Stimulated activated CD4-positive, alpha-beta T cell treated with anti-CD3 and anti-CD28 coated beads, Interleukin-4, amount 100 ng/mL, for 24 hours (primary cell): ENCODE measurements at places on chromosomes 6 and 20.

- DNase-seq = no peak
Measured at GRCh38 chr6:31378062-31378720, 21.2 kb upstream of the HLA-B start.

DNA sequence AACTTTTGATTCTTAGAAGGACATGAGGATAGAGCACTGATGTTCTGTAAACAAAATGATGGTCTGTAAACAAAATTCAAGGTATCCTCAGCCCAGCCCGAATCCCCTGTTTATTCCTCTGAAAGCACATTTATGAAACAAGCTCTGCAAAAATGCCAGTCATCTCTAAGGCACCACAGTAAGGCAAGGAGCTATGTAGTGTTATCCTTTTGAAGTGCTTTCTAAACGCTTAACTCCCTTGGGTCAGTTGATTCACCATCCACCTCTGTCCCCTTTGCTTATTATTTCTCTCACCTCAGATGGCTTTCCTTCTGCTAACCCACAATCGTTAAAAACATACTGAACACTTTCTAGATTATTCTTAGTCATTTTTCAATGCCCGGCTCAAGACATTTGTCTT is 93.8 kb downstream of the ATXN1 start:
- DNase-seq = no peak

DNA sequence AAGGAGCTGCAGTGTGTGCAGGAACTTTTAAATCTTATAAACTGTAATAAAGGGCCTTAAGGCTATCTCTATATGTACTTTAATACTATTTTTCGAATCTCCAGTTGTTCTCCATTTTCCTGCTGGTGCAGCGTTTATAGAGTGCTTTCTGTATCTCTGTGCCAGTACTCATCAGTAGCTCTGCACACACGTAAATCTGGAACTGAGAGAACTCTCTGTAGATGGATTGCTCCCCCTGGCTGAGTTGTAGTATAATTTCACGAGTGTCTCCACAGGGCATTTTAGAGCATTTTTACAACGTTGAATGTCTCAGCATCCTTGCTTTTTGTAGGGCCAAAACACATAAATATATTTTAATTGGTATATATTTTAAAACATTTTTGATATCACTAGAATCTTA is 256.5 kb downstream of the TRDN start:
- no peak for DNase-seq

GRCh38 chr20:59561614-59562277 is 42.6 kb upstream of the PHACTR3 start:
- DNase-seq = no peak

DNA sequence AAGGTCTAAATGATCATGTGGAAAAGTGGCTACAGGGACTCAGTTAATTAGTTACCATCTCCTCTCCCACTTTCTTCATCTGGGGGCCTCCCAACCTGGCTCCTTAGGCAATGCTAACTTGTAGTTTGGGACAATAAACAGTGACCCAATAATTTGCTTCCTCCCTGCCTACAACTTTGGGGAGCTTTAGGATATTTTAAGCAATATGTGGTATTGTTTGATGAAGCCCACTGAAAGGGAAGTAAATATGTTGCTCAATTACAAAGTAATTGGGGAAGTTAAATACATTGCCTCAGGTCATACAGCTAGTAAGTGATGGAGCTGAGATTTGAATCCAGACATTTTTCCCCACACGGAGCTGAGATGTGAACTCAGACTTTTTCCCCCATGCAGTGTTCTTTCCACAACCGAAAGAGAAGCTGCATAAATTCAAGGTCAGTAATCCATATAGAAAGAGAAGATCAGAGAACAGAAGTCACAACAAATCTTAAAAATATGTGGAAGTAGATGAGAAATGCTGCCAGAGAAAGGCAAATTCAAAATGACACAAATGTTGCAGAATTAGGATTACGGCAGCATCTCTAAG is 26.6 kb downstream of the ZHX3 start:
- no peak for DNase-seq

- no peak for DNase-seq
Measured at GRCh38 chr6:97077380-97077779, 152.9 kb downstream of the KLHL32 start.

- DNase-seq = no peak
Measured at GRCh38 chr20:46541229-46541935, 9.1 kb downstream of the OCSTAMP start.

GRCh38 chr20:18363708-18364107 is 75.4 kb downstream of the ZNF133 start:
- DNase-seq = no peak

DNA sequence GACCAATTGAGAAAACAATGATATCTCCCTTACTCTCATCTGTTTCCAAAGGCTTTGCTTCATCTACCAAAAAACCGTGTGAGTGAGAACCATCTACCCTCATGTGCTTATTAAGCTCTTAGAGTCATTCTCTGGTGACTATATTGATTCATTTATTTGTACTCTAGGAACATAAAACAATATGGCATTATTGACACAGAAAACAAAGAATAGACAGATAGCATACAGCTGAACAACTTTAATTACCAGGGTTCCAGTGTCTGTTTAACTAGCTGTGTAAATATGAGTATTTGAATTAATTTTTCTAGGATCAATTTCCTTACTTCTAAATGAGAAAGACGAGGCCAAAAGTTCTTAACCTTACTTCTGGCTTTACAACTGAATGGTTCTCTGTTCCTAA is 31.3 kb upstream of the HEY2 start:
- no peak for DNase-seq

GRCh38 chr6:153167061-153167891 is 36.2 kb upstream of the RGS17 start:
- no peak for DNase-seq

DNA sequence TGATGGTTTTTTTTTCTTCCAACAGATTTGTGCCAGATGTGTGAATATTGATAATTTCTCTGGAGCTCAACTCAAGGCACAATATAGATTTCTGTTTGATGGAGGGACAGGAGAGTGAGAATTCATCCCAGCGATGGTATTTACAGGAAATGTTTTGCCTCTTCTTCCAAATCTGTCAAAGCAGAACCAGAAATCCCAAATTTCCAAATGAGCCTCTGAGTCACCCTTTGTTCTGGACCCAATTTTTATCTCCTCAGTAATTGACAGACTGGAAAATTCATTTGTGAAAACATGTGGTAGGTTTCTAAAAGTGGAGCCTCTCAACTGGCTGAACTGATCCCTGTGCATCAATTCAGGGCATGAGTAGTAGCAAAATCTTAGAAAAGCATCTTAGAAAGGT is 223.2 kb upstream of the TSHZ2 start:
- DNase-seq = no peak

DNA sequence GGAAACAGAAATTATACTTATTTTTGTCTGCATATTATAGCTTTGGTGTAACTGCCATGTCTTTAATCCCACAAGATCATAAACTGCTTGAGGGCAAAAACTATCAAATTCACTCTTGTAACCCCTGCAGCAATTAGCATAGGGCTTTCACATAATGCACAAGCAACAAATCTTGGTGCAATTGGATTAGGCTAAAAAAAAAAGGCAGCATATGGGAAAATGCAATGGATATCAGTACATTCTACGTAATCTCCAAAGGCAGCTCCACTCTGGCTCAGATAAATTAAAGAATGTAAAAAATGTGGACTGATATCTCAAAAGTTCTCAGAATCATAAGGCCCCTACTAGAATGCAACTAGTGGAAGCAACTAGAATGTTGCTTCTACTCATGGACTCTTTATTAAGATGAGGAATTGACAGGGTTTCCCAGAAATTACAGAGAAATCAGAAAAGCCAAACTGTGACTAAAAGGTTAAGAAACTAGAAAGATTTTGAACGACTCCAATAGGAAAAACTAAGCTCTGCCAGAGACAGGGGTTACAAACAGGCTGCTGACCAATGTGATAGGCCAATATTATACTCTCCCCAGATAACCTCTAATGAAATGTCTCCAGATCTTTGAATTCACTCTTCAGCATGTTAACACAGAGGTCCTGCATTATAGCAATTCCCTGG is 55.0 kb downstream of the FILIP1 start:
- no peak for DNase-seq

DNA sequence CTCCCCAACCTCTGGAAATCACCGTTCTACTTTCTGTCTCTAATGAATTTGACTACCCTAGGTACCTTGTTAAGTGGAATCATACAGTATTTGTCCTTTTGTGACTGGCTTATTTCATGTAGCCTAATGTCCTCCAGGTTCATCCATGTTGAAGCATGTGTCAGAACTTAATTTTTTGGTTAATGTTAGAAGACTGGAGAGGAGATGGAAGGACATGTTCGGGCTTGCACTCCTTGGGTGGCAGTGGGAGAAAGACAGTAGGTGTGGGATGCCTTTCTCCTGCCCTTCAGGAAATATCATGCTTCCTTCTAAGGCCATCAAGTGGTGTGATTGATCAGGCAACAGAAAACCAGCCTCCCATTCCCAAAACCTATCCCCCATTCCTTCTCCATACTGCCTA is 61.1 kb upstream of the RNF144B start:
- DNase-seq = no peak

- DNase-seq = no peak
Measured at GRCh38 chr20:12969071-12969669, 39.6 kb upstream of the SPTLC3 start.

DNA sequence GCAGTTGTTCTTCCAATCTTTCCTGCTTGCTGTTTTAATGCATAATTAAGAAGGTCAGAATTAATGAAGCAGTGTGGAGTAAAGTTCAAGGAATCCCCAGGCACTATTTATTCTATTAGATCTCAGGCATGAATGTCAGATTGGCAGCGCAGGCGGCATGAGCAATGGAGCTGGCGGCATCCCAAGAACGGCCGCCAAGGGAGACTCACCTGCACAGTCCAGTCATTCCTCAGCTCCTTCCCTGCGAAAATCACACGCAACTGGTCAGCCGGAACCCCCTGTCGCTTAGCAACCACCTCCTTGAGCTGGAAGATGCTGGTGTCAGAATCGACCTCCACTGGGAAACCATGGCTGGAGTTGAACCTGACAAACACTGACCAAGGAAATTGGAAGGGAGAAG is 284.5 kb downstream of the PRKN start:
- DNase-seq = no peak

DNA sequence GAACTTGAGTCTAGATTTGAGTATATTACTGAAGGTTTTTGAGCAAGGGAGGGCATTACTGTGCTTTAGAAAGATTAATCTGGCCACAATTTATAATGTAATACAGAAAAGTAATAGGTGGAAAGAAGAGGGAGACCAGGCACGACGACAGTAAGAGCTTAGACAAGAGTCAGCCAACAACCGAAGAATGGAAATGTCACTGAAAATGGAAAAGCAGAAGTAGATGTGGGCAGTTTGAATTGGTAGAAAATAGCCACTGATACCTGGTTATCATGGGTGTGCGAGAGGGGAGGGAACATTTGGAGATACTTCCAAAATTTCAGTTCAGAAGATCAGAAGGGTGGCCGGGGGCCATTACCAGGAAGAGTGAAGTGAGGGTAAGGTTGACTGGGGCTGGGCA is 339.1 kb downstream of the UTRN start:
- no peak for DNase-seq

- DNase-seq = no peak
Measured at GRCh38 chr6:47571488-47571887, 93.9 kb downstream of the CD2AP start.
